ENCODE measurements at places on chromosomes 2 and 18.

GRCh38 chr2:173165443-173166238, 90.0 kb downstream of the MAP3K20 start:
- no peak for DNase-seq

DNA sequence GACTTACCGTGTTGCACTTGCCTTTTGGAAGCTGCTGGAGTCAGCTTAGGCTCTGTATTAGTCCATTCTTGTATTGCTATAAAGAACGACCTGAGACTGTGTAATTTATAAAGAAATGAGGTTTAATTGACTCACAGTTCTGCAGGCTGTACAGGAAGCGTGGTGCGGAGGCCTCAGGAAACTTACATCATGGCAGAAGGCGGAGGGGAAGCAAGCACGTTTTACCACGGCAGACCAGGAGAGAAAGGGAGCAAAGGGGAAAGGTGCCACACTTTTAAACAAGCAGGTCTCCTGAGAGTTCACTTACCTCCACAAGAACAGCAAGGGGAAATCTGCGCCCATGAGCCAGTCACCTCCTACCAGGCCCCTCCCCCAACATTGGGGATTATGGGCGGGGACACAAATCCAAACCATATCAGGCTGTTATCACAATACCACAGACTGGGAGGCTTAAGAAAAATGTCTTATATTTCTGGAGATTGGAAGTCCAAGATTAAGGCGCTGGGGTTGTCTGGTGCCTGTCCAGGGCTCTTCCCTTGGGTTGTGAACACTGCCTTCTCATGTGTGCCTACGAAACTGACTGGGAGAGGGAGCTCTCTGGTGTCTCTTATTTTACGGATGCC, 3.6 kb upstream of the D2HGDH start:
- DNase-seq: no peak

GRCh38 chr2:182259629-182260150, 167.1 kb downstream of the PDE1A start:
- no peak for DNase-seq

DNA sequence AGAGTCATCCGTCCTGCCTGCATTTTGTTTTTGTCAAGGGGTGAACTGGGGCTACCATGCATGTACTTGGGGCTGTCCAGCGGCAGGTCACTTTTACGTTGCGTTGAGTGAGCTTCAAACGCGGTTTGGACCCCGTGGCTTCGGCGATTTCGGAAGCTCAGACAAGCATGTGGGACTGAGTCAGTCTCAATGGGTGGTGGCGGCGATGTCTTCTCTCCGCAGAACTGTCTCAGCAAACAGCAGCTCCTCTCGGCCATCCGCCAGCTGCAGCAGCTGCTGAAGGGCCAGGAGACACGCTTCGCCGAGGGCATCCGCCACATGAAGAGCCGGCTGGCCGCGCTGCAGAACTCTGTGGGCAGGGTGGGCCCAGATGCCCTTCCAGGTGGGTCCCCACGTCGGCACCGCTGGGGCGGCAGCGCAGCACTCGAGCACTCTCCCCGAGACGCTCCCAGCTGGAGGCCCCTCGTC, 21.3 kb downstream of the FBLN7 start:
- no peak for DNase-seq

DNA sequence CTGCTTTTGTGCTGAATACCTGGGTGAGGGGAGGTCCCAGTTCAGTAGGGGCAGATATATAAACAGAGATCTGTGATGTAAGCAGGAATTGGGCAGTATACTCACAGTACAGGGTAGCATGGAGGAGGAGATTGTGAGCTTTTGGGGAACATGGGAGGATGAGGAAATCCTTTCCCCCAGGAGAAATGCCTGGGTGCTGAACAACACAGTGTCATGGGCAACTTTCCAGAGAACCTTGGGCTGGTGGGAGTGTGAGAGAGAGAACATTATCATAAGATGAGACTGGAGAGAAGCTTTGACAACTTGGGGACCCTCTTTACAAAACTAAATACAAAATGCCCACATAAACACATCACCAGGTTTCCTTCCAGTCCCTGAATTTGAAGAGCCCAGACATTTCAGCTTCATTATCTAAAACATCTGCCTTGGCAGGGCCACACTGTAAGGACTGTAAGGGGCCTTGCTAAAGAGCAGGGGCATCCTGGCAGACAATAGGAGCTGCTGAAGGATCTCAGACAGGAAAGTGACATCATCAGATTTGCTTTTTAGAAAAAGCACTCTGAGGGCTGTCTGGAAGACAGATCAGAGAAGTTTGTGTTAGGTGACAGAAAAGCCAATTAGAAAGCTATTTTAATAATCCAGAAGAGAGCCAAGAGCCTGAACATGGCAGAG, 303.1 kb upstream of the FBXO11 start:
- DNase-seq: no peak

DNA sequence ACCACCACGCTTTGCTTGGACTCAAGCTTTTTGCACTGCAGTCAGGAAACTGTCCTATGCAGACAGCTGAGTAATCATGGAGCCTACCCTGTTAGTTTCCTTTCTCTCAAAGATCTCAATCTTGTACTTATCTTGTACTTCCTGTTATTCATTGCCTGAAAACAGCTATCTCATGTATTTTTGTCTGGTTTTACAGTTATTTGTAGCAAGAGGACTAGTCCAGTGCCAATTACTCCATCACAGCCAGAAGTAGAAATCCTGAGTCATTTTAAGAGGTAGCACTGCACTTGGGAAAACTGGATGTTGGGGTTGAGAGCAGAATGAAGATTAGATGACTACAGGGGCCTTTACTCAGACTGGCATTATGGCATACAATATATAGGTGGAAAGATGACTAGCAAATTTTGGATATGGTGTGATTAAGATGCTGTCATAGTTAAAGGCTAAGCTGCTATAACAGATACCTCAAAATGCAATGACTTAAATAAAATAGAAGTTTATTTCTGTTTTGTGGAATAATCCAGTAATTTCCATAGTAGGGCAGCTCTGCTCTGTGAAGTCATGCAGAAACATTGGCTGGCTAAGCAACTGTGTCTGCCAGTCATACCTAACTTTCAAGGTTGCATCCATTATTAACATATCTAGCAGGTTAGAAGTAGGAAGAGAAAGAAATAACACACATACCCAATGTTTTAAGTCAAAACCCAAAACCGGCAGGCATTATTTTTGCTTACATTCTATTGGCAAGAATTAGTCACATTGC, 21.1 kb upstream of the CHMP3 start:
- no peak for DNase-seq
